CD4-positive, alpha-beta T cell treated with Interleukin-12 subunit alpha and Interleukin-12 subunit beta, for 1 hour (primary cell): ENCODE measurements at places on chromosomes 3 and 15.
A peak's percentile ranks its signal among the peaks of the same experiment; 100 is the strongest.

- DNase-seq = no peak
Observed at GRCh38 chr15:76176487-76177085, 116.8 kb downstream of the TMEM266 start.

DNA sequence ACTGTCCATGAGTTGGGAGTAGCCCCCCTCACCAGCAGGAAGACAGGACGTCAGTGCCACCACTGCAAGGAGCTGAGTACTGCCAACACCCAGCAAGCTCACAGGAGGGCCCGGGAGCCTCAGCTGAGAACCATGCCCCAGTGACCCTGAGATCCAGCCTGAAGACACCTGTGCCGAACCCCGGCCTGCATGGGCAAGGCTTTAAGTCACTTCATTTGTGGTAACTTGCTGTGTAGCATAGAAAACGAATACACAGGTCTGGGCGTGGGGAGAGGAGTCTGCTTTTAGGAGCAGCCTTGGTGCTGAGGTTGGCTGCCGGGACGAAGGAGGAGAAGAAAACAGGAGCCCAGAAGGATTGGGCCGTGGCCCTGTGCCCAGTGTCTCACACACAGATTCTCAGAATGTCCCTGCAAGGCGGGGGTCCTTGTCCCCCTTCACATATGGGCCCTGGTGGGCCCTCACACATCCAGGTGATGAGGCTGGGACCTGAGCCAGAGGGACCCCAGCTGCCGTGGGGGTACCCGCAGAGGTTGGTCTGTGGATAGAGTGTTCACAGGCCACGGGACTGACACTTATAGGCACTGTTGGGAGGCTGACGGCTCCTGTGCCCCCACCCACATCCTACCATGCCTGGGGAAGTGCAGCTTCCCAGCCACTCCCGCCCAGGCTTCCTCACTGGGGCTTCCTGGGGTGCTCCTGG, 85.3 kb downstream of the PLXNA1 start:
- DNase-seq = no peak

DNA sequence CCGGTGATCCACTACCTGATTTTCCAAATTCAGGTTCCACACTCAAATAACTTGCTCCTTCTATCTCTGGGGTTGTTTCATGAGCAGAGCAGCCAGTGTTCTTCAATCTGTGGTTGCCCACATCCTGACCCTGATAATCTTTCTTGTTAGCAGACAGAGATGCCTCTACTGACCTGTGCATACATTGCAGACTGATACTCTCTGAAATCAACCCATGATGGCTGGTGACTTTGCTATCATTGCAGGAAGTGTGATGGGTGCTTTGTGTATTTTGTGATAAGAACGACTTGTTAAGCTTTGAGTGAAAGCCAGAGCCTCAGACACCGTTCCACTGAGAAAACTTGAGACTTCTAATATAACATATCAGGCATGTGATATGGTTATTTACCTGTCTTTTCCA, 39.9 kb downstream of the GATM start:
- peak; percentile 9 for DNase-seq

- DNase-seq = no peak
Observed at GRCh38 chr3:184772667-184773272, 39.2 kb upstream of the VPS8 start.

GRCh38 chr3:67686069-67686468, 31.7 kb upstream of the SUCLG2 start:
- no peak for DNase-seq

GRCh38 chr3:107426223-107426622, 49.0 kb downstream of the CCDC54 start:
- DNase-seq = no peak

DNA sequence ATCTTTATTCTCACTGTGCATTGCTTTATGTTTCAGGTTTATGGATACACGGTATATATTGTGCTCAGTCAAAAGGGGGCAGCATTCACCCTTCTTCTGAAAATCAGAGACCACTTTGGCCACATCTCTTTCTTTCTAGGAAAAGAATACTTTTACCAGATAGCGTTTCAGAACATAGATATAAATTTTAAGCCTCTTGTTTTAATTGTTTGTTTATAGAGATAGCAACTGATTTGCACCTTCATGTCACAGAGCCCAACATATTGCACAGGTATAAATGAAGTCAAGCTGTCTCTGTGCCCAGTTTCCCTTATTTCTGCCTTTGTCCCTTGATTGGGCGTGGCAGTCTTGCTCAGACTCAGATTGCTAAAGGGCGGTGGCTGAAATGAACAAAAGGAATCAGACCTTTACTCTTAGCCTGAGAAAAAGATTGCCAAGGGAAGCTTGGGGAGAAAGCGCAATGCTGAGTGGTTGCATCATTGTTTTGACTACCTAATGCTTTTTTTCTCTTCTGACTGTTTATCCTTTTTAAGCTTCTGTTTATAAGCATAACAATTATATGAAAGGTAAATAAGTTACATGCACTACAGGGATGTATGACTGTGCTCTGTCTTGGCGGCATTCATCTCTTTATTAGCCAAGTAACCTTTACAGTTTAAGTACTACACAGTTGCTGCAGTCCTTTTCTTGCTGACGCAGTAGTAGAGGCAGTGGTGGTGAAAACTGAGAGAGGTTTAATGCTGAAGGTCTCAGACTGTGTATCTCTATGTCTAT, 70.8 kb upstream of the ZBTB20 start:
- peak; percentile 31 for DNase-seq

DNA sequence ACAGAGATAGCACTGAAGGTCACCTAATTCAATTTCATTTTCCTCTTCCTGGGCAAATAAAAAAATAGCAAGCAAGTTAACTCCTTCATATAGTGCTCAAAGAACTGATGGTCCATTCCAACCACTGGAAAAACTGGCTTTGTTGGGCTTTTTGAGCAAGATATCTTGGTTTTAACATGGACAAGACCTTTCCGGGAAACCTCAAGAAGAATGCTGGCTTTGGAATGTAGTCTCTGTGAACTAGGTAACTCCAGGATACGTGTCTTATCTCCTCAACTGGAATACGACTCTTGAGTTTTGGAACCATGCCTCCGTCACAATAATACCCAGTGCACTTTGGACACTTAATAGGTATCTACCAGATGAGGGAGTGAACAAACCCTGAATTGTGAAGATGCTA, 36.9 kb upstream of the CRBN start:
- DNase-seq = no peak

DNA sequence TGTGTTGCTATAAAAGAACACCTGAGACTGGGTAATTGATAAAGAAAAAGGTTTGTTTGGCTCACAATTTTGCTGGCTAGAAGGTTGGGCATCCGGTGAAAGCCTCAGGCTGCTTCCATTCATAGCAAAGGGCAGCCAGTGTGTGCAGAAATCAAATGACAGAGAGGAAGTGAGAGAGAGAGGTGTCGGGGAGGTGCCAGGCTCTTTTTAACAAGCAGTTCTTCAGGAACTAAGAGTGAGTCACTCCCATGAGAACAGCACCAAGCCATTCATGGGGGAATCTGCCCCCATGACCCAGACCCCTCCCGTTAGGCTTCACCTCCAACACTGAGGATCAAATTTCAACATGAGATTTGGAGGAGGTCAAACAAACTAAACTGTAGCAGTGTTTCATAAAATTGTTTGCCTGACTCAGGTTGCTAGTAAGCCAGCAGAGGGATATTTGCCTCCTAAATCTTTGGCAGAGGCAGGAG, 4.5 kb upstream of the PARP15 start:
- DNase-seq = peak; percentile 51

- DNase-seq = no peak
Observed at GRCh38 chr3:78905700-78906099, 862.1 kb downstream of the ROBO1 start.

- no peak for DNase-seq
Observed at GRCh38 chr3:114758831-114759699, 388.0 kb downstream of the ZBTB20 start.

GRCh38 chr3:146496251-146496650, 26.9 kb upstream of the PLSCR2 start:
- no peak for DNase-seq

DNA sequence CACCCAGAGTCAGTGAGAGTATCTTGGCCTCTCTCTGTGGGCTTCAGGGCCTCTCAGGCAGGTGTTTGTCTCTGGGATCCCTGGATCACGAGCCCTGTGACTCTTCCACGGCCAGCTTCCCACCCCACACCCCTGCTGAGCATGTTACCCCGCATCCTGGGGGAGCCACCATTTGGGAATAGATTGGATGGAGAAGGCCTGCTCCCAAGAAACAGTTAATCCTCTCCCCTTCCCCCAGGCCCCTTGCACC, 15.5 kb upstream of the SRP14 start:
- DNase-seq = no peak

GRCh38 chr15:31024979-31025378, 33.6 kb upstream of the MTMR10 start:
- no peak for DNase-seq

DNA sequence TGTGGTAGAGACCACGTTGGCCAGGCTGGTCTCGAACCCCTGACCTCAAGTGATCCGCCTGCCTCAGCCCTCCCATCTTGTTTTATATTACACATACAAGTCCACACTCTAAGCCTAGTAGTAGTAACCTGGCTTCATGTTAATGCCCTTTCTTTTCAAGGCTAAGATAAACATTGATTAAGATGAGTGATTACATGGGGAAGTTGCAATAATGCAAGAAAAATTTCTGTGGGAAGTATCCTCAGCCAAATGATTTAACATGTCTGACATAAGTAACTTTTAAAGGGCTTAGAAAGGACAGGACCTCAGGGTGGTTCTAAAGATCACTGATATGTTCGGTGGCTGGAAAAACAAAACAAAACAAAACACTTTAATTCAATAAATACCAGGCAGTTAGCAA, 72.1 kb downstream of the SFMBT1 start:
- no peak for DNase-seq

DNA sequence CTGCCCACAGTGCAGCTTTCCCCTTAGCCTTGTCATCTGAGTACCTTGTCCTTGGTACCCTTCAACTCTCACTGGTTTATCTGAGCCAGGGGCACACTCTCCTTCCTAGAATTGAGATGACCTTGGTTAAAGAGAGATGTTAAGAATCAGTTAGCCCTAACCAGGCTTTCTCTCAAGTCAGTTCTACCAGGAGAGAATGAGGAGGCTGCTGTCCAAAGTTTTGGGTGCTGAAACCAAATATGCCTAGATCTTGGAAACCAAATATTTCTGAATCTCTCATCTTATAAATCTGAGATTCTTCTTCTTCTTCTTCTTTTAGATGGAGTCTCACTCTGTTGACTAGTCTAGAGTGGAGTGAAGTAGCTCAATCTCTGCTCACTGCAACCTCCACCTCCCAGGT, 12.0 kb upstream of the CTXND1 start:
- no peak for DNase-seq

DNA sequence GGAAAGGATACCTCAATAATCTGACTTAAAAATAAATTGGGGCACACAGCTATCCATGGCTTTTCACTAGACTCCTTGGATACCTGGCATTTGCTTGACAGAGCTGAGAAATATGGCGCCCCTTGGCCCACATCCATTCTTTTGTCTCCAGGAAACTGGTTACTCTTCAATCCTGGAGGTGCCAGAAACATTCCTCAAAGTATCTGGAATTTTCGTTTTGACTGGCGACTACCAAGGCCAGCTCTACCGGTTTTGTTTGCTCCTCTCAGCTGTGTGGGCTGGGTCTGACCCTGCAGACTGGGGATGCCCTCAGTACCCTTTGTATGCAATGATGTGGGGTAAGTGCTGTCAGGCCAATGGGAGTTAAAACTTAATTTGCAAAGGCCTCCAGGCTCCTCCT, 27.0 kb downstream of the KATNBL1 start:
- no peak for DNase-seq

DNA sequence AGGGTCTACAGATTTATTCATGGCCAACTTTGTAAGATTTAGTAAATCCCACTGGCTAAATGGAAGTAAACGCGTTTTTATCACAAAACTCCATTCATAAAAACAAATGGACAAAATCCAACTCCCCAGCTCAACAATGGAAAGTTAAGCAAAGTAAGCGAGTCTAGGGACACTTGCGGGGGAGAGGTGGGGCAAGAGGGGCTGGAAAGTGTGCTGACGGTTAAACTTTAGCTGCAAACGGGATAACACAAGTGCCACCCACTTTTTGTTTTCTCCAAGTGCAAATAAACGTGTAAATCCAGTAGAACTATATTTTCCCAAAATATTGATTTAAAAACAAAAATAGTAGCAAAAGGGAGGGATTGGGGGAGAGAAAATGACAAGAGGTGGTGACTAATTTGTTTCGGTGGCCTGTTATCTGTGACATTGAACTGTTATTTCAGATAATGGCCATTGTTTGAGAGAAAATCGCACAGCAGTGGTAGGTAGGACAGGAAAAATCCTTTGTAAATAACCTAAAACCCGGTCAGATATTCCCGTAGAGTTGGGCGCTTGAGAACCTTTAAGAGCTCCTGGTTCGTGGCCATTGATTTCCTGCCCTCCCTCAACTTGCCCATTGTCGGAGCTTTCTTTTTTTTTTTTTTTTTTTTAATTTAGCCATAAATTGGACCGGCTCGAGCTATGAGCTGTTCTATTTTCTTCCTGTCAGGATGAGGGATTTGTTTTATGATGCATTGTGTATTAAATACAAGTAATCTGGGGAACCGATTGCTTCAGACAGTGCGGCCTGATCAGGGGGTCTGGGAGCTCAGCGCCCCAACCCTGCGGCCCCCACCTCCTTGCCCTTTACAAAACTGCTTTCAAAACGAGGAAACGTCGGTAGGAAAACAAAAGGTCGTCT, 514.8 kb downstream of the MECOM start:
- no peak for DNase-seq
